ENCODE measurements at places on chromosomes 5 and 9.

DNA sequence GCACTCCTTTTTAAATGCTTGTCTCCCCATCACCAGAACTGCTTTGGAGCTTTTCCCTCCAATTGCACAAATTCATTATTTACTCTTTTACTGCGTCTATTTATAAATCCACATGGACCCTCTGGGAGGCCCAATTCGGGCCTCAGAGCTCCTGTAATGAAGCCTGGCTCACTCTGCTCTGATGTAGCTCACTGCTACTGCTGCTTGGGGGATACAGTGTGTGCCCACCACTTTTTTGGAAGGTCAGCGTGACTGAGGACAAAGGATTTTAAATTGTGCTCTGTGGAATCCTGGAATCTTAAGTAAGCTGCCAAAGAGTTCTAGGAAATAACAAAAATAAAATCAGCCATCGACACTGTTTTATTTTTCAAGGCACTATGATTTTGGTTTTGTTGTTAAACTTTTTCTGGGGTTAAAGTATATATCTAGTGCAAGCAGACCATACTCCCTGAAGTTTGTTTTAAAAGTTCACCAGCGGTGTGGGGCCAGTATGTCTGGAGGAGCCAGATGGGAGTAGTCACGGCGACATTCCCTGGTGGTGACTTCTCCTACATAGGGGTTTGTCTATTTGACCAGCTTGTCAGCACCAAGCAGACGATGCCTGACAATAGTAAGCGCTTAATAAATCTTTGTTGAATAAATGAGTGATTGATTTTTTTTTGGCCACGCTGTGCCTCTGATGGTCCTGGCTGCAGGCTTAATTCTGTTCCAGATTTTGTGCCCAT is 142.8 kb downstream of the TMEM38B start:
- DNase-seq = no peak

DNA sequence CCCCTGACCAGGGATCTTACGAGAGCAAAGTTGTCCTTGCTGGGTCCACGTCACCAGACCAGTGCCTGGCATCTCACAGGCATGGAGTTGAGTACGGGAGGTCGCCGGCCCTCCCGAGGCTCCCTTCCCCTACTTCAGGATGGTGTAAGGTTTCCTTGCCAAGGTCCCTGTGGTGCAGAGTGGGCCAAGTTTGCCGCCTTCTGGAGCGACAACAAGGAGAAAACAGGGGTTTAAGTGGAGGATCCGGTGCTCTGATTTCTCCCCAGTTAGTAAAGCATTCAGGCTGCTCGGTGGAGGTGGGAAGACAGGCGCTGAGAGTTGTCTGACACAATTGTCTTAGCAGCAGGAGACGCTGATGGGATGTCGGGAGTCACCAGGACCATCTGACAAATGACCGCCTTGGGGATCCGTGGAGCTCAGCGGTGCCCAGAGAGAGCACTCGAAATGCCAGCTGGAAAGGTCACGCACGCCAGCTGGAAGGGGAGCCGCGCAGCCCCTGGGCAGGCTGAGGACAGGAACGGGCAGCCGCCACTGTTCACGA is 37.3 kb downstream of the ADAMTS2 start:
- DNase-seq = no peak

- no peak for DNase-seq
These were observed 2.8 kb downstream of the TRAF1 start for GRCh38 chr9:120923620-120924328.

DNA sequence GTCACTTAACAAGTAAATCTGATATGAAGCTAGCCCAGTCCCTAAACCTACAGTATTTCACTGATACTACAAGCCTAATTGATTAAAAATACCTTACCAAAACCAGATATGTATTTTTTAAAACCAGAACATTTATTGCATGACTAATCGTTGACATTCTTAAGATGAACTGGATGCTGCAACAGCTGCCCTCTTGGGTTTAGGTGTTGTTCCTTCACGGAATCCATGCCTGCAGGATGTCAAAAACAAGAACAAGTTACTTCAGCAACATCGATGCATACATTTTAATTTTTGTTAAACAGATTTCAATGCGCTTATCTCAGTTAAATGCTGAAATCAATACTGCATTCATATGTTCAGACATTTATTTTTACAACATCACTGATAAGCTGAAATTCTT is 2.7 kb downstream of the RPL37 start:
- DNase-seq = no peak

- DNase-seq = no peak
These were observed 69.0 kb upstream of the ZSWIM6 start for GRCh38 chr5:61263072-61263471.

GRCh38 chr5:139904816-139905661 is 109.4 kb downstream of the PSD2 start:
- no peak for DNase-seq

DNA sequence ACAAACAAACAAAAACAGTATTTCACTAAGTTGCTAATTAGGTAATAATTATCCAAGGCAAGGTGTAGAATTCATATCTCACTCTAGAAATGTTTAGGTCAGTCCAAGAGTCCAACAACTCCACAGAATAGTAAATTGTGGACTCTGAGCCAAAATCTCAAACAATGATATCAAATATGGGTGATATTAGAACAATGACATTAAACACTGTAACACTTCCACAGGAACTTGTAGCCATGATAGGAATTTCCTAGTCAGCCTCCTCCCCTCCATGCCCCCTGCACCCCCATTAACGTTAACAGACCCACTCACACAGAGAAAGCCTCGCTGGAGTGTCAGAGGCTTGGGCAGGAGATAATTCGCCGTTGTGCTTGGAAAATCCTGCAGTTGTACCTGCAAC is 305.0 kb upstream of the PIK3R1 start:
- DNase-seq = no peak

GRCh38 chr5:131647048-131647769 is 12.2 kb upstream of the RAPGEF6 start:
- DNase-seq = no peak

GRCh38 chr5:146618434-146618833 is 102.4 kb upstream of the GPR151 start:
- DNase-seq = no peak

DNA sequence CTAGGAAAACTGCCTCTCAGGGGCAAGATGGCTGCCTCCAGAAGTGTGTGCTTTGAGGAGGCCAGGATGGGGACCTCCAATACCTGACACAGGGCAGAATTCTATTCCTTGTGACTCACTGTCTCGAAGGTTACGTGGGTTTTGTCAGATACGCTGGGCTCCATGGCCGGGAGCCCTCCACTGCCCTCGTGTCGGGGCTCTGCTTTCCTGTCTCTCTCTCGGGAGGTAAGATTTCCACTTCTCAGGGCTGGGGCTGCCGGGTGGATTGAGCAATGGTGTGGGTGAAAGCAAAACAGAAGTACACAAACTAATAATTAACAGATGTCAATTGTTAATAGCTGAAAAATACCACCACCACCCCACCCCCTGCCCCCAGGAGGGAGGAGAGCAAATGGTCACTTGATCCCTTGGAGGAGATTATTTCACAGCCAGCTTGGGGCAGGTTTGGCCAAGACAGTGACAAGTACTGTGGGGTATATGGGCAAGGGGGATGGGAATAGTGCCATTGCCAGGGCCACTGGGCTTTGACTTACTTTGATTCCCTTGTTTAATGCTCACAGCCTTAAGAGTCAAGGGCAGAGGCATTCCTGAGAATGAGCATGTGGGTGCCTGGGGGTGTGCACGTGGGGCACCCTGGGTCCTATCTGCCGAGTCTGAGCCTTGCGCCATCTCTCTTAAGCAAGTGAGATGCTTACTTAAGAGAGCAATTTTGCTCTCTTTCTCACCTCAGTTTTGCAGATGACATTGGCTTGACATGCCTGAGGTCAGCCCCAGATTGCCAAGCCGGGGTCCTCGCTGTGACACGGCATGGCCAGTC is 28.8 kb upstream of the DAB2IP start:
- no peak for DNase-seq

DNA sequence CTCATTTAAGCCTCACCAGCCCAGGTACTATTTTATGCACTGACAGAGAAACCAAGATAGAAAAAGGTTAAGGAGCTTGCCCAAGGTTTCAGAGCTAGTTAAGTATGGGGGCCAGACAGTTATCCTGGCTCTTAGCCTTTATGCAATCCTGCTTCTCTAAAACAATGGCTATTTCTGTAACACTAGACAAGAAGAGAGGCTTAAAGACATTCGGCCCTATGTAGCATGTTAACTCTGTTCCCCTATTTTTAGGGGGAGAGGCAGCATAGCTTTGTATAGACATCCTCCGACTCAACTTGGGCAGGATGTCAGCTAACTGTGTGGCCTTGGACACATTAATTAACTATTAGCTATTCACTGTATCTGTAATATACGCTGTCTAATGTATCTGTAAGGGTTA is 54.6 kb downstream of the LHFPL2 start:
- DNase-seq = no peak

DNA sequence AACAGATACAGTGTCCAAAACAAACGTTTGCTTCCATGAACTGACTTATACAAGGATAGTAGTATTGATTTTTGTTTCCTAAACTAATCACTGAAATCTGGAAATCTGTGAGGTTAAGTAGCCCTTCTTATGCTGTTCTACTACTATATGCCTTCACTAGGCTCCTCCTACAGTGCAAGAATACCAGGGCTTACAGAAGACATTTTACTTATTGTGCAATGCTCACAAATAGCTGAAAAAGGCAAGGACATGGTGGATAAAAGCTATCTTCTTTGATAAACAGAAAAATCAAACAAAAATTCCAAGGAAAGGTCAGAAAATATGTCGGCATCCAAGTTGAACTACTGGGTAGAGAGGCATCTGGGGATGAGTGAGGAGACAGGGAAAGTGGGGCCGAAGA is 61.9 kb downstream of the OXCT1 start:
- no peak for DNase-seq

- no peak for DNase-seq
These were observed 521.9 kb downstream of the DTWD2 start for GRCh38 chr5:118466418-118466817.

- DNase-seq = no peak
These were observed 167.7 kb upstream of the MPDZ start for GRCh38 chr9:13446938-13447842.

DNA sequence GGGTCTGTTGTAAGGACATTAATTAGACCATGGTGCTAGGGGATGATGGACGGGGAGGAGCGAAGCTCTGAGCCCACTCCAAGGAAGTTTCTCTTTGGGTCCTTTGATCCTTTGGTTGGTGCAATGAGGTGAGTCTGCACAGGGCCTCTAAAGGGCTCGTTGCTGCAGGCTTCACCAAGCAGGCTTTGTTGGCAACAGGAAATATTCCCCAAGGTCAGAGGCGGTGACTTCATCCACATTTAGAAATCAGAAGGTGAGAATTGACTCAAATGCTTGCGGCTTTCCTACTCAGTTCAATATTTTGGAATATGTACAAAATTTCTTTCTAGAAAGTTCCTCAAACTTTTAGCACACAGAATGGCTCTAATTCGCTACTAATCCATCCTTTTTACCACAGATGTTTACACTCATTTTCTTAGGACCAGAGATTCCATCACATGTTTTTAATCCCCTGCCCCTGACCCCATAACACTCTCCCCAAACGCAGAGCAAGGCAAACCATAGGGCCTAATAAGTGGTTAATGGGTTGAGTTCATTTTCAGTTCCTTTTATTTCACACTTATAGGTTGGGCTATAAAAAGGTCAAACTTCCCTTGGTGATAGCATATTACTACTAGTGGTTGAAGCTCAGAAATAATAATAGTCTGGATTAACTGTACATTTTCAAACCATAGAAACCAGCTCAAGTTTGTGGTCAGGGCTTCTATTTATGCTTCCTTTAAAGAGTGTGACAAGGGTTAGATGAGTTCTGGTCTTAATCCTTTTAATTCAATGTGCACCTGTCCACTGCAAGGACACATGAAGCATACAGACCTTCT is 37.3 kb upstream of the TMEM252 start:
- DNase-seq = no peak

DNA sequence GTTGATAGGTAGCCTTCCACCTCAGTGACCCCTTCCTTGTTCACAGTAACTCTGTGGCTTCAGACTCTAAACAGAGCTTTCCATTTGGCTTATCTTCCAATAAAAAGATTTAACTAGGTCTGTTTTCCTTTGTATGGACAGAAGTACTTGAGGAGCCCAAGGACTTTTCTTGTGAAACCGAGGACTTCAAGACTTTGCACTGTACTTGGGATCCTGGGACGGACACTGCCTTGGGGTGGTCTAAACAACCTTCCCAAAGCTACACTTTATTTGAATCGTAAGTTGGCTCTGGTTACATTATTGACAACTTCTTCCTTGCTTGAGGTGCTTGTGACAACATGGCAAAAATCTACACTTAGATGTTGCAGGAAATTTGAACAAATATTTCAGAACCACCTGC is 39.4 kb downstream of the OSMR start:
- no peak for DNase-seq

GRCh38 chr9:120640380-120640779 is 60.4 kb upstream of the CDK5RAP2 start:
- DNase-seq = no peak

GRCh38 chr5:75526070-75526469 is 14.4 kb downstream of the POLK start:
- no peak for DNase-seq

- no peak for DNase-seq
These were observed 577 bp upstream of the CCDC112 start for GRCh38 chr5:115297031-115297430.

DNA sequence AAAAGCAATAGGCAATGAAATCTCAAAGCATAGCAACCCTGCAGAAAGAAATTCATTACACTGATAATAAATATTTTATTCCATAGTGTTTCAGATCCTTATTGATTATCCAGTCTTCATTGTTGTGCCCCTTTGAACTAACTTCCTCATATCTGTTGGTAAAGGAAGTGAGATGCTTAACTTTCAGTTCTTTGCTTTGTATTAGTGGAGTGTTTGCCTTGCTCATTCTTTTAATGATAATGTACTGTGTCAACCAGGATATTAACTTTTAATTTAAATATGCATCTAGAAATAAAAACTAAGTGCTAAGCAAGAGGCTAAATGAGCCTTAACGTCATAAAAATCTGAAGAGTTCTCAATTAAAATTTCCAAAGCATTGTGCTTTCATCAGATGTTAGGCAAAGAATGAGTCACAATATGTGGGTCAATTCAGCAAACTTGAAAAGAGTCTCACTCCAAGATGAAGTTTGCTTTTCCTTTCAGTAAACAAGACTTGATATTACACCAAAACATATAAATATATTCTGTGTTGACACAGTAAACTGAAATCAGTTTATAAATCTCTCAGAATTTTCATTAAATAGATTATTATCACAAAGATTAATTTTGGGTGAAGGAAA is 105.9 kb downstream of the GIN1 start:
- DNase-seq = no peak

- no peak for DNase-seq
These were observed 121.1 kb downstream of the EGFLAM start for GRCh38 chr5:38379350-38379937.

DNA sequence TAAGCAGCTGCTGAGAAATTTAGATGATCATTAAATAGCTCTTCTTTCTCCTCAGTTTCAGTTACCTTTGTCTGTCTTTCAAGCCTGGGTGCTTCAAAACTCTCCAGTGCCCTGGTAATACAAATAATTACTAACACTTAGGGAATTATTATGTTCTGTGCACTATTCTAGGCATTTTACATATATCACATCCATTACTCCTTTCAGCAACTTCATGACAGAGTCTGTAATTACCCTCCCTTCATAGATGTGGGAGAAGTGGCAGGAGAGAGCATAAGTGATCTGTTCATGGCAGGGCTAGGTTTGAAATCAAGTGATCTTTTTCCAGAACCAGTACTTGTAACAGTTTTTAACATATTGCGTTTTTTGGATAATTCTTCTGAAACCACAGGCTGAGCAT is 32.0 kb downstream of the MAN2A1 start:
- DNase-seq = no peak
